ENCODE measurements at places on chromosomes 16 and 17.
A peak's percentile ranks its signal among the peaks of the same experiment; 100 is the strongest.

DNA sequence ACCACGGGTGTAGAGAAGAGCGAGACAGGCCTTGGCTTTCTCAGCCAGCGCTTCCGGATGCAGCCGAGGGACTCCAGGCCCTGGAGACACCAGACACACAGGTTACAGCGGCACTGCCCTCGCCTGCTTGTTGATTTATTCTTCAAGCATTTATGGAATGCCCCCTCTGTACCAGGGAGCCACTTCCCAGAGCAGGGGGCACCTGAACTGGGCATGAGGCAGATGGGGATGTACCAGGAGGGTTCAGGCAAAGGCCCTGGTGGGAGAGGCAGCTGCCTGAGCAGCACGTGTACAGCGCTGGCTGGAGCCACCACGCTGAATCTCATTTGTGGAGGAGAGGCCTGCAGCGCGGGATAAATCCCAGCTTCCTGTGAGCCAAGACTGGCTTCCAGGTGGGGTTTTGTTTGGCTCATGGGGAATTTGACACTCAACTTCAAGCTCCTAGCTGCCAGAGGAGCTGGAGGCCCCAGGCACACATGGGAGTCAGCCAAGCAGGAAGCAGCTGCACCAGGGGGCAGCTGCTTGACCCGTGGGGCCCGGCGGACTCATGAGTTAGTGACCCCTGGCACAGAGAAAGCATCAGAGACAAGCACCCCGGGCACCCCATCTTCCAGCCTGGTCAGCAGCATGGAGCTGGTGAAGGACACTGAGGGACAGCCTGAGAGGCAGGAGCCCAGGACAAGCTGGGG is 59.7 kb downstream of the IL21R start:
- no peak for DNase-seq

DNA sequence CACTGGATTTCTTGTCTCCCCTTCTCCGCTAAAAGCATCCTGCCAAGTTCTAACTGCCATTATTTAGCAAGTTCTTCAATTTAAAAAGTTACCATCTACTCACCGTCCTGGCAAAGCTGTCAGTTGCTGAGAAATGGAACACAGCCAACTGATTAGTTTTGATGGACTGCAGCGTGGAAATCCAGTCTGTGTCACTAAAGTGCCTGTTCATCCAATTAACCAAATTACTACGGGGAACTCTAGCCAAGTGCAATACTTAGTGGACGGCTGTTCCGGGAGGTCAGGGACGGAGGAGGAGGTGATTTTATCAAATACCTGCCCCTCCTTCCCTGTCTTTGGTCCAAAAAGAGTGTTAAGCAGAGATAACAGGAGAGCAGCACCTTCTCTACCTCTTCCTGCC is 260.7 kb downstream of the MAF start:
- no peak for DNase-seq

GRCh38 chr17:43814026-43814425 is 18.9 kb downstream of the MPP3 start:
- DNase-seq, result no peak

DNA sequence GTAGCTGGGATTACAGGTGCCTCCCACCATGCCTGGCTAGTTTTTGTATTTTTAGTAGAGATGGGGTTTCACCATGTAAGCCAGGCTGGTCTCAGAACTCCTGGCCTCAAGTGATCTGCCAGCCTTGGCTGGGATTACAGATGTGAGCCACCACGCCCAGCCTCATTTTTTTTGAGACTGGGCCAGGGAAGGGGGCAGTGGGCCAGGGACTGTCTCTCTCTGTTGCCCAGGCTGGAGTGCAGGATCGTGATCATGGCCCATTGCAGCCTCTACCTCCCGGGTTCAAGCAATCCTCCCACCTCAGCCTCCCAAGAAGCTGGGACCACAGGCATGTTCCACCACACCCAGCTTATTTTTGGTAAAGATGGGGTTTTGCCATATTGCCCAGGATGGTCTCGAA is 16.0 kb downstream of the RSL1D1 start:
- no peak for DNase-seq

DNA sequence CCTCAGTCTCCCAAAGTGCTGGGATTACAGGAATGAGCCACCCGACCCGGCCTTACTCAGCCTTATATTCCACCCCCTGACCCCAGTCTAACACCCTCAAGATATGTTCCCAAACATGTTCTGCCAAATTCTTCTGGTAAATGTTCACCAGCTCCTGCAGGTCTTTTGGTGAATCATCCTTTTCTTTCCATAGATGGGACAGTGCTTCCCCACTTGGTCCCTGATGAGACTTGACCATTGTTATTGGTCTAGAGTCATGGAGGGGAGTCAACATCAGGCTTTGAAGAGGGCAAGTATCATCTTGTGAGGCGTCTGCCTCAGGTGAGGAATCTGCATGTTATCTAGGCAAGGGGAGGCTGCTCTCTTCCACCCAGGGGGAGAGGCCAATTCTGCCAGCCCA is 10.4 kb upstream of the RUNDC3A start:
- no peak for DNase-seq

- DNase-seq, result peak; percentile 10
Observed at GRCh38 chr17:15334266-15334665, 7.1 kb downstream of the TEKT3 start.

DNA sequence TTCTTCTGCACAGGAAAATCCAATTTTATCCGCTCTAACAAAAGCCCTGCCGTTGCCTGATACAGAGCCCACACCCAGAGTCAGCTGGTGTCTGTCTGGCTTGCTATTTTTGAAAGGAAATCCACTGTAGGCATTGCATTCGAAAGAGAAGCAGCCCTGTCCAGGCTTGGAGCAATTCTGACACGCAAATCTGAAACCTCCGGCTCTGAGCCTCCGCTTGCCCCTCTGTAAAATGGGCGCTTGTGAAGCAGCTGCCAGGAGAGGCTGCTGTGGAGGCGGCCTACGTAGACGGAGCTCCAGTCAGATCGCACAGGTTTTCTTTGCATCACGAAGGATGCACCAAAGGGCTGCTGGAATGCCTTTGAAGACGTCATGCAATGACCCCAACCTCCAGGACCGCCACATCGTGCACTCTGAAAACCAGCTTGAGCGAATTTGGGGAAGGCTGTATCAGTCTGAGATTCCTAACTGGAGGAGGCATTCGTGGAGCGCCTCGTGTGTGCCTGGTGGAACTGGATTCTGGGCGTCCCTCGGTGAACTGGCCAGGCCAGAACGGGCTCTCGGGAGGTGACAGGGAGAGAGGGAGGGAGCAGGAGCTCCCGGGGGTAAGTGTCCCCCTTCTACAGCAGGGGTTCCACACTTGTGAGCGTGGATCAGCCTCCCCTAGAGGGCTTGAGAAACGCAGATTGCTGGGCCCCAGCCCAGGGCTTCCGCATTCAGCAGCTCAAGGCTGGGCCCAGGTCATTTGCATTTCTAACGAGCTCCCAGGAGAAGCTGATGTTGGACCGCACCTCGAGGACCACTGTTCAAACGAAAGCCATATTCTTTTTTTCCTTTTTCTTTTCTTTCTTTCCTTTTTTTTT is 215.5 kb downstream of the MRTFB start:
- no peak for DNase-seq

DNA sequence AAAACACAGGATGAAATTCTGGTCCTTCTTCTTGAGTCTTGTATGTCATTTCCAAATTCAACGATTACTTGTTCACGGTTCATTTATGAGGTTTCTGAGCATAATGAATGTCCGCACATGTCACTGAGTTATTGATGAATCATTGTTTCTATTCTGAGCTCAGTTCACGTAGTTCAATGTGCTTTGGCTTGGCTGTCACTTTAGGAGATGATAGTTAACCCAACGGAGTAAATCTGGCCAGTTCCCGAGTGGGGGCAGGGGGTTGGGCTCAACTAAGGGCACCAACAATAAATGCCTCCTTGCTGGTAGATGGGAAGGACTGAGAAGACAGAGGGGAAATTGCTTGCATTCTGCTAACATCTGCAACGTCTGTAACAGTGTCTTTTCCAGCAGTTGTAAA is 239.4 kb upstream of the HSBP1 start:
- no peak for DNase-seq

GRCh38 chr17:70544317-70544716 is 375.0 kb downstream of the KCNJ2 start:
- no peak for DNase-seq

DNA sequence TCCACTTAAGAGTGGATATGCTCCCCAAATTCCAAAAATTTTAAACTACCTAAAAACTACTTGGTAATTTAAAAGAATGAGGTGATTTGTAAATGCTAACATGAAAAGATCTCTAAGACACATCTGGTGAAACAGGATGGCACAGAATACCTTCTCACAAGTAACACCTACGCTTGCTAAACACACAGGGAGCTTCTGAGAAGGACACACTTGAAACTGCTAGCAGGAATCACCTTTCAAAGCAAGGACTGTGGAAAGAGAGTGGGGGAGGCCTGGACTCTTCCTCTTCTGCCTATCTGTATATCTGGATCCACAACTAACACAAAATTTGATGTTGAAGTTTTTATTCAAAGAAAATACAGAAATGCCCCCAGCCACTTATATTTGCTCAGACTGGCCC is 52.4 kb downstream of the CYTH1 start:
- no peak for DNase-seq

GRCh38 chr17:50260501-50260911 is 13.8 kb upstream of the TMEM92 start:
- no peak for DNase-seq

DNA sequence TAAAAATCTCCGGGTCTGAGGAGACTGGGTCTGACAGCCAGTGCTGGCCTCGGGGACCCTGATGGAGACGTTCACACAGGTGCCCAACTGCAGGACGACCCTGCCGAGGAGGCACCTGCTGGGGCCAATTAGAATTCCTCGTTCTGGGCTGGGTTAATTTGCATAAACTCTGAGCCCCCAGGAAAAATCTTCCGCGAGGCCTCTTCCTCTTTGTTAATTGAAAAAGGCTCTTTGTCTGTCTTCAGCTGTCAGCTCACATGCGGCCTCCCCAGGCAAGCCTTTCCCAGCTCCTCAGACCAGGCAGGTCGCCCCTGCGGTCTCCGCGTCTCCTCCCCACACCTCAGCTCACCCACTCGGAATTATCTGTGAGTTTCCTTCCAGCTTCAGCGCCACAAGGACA is 400.2 kb downstream of the SEC14L1 start:
- DNase-seq, result no peak

GRCh38 chr16:24973809-24974461 is 41.2 kb downstream of the ARHGAP17 start:
- DNase-seq, result no peak

- peak; percentile 68 for DNase-seq
Observed at GRCh38 chr16:81004646-81005353, 1.9 kb downstream of the CMC2 start.

- DNase-seq, result no peak
Observed at GRCh38 chr16:69494991-69495392, 70.6 kb downstream of the CYB5B start.

DNA sequence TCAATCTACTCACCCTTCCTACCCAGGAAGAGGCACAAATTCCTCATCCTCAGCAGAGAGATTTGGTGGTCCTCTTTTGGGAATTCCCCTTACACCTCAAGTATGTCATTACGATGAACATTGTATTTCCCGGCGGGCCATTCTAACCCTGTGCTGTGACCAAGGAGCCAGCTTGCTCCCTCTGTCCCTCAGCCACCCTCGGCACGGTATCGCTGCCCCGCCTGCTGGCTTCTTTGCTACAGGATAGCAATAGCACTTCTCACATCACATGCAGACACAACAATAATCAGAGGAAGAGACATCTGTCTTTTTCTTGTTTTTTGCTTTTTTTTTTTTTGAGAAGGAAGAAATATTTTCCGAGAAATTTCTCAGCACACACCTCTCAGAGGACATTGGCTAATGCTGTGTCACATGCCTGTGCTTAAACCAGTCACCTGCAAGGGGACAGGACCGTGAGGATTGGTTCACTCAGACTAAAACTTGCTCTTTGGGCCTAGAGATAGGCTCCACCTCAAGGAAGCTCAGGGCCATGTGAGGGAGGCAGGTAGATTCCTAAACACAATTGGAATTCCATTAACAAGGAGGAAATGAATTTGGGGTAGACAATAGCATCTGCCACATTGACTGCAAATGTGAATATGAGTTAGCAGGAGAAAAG is 41.2 kb downstream of the TMC5 start:
- no peak for DNase-seq

DNA sequence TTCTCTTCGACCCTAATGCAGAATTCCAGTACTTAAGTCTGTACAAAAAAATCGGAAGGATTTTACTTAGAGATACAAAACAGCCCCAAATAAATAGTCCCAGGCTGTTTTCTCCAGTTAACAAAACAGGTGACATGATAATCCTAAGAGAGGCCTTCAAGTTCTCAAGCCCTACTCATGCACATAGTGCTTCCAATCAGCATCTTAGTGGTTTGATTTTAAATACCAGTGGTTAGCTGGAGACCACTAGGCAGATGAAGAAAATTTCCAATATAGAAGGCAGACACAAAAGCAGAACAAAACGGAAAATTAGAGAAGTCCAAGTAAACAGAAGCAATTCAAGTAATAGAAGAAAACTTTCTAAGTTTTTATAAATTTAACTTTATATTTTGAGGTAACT is 5.2 kb upstream of the OR4D2 start:
- DNase-seq, result no peak

DNA sequence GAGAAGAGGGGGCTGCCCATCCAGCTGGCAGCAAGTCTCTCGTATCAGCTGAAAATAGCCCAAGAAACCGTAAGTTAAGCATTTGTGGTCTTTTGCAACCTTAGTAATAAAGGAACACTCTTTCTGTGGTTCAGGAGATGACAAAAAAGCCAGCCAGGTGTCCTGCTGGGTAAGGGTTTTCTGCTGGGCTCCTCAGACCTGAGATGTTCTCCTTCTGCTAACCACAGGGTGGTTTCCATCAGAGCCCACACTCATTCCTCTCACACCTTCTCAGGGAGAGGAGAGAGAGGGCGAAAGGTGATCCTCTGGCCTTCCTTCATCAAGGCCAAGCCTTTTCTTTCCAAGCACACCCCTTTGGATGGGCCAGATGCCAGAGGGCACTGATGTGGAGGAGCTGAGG is 70.7 kb downstream of the TEX14 start:
- DNase-seq, result no peak

GRCh38 chr16:50835358-50836060 is 93.6 kb downstream of the CYLD start:
- DNase-seq, result no peak

- DNase-seq, result no peak
Observed at GRCh38 chr16:65244787-65245186, 122.9 kb upstream of the CDH11 start.

DNA sequence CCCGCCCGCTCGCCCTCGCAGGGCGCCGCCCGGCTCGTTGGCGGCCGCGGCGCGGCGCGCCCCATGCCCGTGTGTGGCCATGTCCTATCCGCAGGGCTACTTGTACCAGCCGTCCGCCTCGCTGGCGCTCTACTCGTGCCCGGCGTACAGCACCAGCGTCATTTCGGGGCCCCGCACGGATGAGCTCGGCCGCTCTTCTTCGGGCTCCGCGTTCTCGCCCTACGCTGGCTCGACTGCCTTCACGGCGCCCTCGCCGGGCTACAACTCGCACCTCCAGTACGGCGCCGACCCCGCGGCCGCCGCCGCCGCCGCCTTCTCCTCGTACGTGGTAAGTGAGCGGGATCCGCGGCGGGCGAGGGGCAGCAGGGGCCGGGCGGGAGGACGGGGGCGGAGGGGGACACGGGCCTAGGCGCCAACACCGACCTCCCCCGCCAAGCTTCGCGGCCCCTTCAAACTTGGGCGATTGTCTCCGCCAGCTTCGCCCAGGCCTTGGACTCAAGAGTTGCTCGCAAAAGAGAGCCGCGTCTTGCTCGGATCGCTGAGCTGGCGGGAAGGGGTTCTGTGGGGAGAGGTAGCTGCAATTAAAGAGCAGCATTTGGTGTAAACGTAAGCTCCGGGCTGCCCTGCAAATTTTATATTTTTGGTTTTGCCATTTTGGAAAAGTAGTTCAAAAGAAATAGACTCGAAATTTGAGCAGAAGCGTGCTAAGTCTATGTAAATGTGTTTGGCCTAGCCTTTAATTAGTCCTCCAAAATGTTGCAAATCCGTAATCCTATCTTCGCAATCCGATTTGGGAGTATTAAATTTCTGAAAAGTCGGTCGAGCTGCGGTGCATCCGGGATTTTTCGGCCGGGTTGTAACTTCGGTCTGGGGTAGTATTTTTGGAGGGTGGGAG is 702 bp downstream of the IRX5 start:
- DNase-seq, result peak; percentile 52
